ENCODE measurements at places on chromosomes 5 and 9.

DNA sequence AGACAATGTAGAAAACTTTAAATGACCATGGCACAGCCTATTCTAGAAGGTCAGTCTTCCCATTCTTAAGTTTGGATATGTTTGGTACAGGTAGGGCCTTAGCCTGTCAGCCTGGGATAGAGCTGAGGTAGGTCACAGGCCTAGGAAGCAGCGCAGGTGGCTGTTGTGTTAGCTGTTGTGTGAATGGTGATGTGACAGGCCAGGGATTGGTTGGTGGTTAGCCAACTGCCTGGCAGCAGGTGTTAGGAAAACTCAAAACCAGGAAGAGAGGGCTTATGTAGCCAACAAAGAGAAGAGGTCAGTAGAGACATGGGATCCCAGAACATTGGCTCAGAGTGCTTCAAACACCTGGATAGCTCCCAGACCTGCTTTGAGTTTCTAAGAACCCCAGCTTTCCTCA lies 84.2 kb downstream of the FBXO38 start:
- no peak for DNase-seq

DNA sequence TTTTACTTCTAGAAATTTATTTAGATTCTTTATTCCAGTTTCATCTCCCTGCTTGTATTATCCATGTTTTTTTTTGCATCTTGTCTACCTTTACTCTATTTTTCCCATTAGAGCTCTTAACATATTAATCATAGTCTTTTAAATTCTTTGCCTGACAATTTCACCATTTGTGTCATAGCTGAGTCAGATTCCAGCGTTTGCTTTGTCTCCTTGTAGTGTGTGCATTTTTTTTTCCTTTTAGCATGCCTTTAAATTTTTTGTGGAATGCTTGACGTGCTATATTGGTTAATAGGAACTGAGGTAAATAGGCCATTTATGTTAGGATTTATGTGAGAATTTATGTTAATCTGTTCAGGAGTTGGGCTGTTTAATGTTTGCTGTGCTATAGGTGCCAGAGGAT lies 41.8 kb upstream of the NFIL3 start:
- DNase-seq = no peak

DNA sequence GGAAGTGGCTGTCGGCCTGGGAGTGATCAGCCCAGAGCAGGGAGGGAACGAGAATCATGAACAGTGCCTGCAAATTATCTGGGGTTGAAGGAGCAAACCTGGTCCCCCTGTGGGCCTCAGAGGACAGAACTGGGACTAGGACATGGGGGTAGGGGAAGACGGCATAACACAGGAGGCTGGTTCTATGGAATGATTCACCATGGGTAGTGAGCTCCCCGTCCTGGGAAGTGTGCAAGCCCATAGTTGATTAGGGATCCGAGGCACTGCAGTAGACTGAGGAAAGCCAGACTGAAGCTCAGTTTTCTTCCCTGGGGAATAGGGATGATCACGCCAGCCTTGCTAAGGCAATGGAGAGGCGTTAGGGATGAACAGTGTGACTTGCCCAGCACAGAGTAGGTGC lies 5.6 kb downstream of the ADGRD2 start:
- no peak for DNase-seq

DNA sequence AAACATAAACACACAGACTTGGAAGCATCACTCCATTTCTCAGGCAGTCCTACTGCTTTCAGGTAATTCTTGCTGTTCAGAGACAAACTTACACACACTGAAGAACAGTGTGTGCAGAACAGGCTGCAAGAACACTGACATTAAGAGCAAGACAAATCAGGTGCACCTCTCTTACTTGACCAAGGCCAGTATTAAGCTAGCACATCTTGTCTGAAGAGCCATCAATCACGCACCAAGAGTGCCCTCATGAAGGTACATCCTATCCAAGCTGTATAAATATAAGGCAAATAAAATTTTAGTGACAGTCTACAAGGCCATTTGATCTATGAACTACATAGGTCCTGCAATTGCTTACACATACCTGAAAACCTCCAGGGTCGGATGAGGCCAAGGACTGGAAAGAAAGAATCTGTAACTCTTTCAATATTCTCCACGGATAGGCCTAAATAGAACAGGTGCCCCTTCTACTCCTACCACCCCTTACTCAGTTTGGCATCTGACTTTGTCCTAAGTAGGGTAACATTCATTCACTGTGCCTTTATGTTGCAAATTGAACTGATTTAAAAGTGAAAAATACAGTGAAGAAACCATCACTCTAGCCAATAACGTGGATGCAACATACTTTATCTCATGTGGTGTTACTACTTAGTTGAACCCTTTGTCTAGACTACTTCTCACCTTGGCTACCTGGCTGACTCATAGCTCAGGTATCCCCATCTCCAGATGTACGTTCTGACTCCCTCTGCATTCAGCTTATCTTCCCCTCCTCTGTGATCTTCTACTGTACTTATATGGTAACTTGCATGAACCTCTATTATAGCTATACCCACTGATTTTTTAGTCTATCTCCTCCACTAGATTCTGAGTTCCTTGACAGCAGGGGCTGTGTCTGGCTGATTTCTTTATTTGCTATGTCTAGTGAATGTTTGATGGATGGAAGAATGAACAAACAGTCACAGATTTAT lies 256.3 kb downstream of the KIAA0825 start:
- no peak for DNase-seq

DNA sequence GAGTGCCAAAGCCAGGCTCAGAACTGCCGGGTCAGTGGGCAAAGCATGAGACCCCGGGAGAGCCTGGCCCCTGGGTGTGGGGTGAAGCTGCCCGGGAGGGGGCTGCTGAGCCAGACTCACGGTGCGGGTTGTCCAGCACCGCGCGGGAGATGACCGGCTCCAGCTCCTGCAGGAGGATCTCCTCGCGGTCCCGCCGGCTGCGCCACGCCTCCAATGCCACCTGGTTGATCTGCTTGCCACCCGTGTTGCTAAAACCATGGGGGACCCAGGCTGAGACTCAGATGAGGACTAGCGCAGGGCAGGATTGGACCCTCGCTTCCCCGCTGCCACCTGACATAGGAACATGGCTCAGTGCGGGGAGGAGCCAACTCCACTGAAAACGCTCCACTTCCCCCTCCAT lies 2.6 kb downstream of the TOR2A start:
- no peak for DNase-seq

DNA sequence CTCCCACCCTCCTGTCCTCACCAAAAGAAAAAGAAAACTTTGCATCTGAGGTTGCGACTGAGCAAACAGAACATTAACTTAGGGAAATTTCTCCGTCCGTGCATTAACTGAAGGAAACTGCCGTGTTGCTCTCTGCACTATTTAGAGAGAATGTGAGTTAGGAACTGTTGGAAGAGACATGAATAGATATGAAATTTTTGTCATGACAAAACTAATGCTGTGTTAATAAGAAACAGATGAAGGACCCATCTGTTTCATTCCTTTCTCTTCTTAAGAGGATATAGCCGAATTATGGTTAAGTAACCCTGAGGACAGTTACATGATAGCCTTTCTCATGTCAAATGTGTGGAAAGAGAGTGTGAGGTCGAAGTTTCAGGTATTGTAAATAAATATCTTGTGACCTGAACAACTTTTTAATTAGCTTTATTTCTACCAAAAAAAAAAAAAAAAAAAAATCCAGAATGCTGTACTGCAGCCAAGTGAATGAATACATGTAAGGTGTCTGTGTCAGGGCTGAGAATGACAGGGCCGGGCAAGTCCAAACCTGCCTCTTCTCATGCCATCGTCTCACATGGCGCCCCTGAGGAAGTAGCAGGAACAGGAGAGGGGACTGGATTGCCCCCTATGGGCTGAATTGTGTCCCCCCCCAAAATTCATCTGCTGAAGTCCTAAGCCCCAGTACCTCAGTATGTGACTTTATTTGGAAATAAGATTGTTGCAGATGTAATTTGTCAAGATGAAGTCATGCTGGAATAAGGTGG lies 35.6 kb upstream of the ANKRD33B start:
- no peak for DNase-seq

DNA sequence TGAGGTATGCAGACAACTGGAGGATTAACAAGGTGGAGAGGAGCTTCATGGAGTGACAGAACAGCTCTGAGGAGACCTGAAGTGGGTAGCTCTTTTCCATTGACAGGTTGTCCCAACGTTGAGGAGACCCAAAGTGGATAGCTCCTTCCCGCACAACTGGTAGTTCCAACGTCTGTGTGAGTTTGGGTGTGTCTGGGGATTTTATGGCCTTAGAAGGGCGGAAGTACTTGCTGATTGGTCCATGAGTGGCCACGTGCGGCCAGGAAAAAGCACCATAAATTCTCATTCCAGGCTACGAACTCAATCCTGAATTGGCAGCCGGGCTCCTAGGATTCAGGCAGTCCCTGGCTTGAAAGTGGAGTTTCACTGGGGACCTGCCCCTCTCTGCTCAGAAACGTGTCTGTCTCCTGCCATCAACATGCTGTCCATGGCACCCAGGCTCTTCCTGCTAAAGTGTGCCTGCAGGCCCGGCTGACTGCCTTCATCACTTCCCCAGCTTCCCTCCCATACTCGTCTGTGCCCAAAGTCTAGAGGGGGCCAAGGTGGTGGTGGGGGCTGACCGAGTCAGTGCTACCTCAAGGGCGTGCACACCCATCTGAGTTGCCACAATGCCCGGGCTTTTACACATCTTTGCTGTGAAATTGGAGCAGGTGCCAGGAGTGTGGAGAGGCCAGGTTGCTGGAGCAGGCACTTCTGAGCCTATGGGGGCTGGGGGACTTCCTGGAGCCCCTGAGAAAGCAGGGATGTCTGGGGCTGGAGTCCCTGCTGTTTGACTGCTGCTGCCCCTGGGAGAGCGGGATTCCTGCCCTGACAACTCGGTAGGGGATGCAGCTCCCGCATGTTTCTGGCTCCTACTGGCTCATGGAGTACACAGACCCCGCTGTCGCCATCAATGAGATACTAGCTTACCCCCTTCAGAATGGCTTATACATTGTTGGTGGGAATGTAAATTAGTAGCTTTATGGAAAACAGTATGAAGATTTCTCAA lies 2034.6 kb upstream of the ACO1 start:
- no peak for DNase-seq

- DNase-seq = no peak
Observed at GRCh38 chr9:38284588-38285051, 107.9 kb upstream of the ALDH1B1 start.

DNA sequence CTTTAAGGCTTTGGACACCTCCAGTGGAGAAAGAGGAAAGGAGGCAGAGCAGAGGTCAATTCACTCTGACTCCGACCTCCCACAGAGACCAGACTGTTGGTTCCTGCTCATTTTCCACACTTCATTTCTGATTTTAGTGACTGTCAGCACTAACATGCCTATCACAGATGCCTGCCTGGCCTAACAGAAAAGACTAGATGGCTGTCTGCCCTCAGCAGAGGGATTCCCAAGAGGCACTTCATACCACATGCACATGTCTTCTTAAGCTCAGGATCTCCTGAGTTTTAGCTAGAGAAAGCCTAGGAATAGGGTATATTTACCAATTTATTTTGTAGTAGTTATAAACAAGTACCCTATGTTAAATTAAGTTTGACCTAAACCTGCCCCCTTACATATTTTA lies 336.0 kb downstream of the ENC1 start:
- DNase-seq = no peak

- DNase-seq = no peak
Observed at GRCh38 chr5:57171816-57172465, 1.9 kb upstream of the GPBP1 start.

GRCh38 chr9:100357501-100357900 lies 4.8 kb upstream of the TEX10 start:
- DNase-seq = no peak

- DNase-seq = no peak
Observed at GRCh38 chr5:113085880-113086409, 109.3 kb downstream of the DCP2 start.

GRCh38 chr5:55603922-55604321 lies 69.2 kb upstream of the PLPP1 start:
- no peak for DNase-seq

DNA sequence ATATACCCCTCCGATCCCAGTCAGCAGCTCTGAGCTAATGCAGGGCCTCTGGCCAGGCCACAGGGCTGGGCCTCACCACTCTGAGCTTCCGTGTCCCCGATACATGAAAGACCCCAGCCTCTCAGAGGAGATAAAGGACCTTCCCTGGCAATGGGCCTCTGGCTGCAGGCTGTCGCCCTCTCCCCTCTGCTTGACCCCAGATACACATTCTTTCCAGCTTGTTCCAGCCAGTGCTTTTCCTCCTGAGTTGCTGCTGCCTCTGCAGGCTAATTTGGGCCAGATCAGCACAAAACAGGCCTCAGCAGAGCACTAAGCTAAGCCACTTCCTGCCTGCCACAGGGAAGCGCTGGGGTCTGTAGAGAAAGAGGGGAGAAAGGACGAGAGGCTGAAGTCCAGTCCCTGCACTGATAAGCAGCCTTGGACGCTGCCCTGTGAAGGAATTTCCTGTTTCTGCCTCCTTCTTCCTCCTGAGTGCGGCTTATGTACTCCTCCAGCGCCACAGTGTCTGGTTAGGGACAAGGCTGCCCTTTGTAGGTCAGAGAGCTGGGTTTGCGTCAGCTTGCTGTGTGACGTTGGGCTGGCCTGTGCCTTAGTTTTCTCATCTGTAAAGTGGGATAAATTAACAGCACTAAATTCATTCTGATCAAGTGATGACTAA lies 73.0 kb upstream of the IL17B start:
- DNase-seq = no peak

DNA sequence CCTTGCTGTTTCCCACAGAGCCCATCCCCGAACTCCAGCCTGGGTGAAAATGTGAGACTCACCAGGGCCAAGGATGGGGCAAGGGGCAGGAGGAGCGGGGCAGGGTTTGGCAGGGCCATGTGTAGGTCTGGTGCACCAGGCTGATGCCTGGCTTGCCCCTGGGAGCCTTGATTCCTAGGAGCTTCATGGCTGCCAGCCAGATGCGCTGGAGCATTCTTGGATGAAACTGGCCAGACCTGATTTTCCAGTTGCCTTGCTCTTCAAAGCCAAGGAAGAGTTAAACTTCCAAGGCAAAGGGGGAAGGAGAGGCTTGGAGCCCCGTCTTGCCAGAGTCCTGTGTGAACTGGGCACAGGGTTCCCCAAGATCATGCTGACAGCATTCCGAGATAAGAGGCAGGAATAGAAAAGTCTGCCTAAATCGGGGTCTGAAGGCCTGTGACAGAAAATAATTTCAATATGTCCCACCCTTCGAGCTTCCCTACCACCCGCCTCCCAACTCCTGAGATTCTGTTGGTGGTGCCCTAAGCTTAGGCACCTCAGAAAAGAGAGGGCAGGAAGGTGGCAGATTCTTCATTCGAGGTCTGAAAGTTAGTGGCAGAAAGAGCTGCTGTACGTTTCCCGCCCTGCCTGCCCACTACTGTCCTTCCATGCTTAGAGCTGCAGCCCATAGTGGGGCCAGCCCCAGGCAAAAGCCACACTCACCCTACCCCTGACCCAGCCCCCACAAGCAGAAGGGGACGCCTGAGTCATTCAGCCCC lies 20.4 kb downstream of the FAT2 start:
- no peak for DNase-seq

DNA sequence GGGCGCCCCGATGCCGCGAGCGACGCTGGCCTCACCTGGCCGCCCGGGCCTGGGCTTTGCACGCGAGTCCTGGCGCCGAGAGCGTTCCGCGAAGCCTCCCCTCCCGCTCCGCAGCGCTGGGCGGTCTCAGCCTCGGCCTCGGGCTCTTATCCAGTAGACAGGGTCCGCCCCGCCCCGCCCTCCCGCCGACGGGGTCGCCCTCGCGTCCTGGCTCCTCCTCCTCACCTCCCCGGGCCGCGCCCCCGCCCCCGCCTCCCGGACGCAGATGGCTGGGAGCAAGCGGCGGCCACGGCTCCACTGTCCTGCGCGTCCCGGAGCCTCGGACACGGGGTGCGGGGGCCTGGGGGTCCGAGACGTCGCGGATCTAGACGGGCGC lies at the start of gene SLC6A3:
SLC6A3 (minus strand) TSS at position 128 of the 376 bp plus-strand sequence. CDS start 2,243 bp downstream, outside the sequence.
- no peak for DNase-seq
